ENCODE measurements at places on chromosomes 4 and X.

DNA sequence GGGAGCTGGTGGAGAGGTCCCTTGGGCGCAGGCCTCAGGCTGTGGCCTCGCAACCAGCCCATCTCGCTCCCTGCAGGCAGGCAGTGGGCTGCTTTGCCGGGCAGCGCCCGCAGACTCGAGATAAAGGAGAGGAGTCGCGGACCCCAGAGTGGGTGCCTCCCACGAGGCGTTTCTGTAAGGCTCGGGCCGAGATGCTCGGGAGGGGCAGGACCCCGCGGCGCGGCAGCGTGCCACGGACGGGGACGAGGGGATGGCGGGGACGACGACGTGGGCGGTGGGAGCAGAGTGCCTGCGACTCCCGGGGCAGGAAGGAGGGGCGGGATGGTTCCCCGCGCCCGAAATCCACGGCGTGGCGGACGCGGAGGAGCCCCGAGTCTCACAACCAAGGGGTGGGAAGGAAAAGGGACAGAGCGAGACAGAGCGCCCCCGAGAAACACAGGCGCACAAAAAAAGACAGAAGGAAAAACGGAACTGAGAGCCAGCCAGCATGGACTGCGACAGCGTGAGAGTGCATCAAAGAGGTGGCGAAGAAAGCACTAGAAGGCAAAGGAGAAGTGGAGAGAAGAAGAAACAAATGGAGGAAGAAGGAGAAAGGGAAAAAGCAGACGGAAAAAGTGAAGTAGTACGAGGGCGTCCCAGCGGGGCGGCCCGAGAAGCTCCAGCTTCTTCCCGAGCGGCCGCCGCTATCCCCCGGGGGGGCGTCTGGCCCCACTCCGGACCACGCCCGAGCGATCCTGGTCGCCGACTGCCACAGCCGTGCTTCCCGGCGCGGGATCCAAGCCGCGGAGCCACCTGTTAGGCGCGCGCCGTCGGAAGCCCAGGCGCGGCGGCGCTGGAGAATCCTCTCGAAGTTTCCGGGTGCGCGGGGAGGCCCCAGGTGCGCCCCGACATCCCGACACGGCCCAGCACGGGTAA, 1.5 kb downstream of the BEND4 start:
- DNase-seq = no peak

- DNase-seq = no peak
Observed at GRCh38 chrX:119206203-119206602, 29.9 kb upstream of the PGRMC1 start.

DNA sequence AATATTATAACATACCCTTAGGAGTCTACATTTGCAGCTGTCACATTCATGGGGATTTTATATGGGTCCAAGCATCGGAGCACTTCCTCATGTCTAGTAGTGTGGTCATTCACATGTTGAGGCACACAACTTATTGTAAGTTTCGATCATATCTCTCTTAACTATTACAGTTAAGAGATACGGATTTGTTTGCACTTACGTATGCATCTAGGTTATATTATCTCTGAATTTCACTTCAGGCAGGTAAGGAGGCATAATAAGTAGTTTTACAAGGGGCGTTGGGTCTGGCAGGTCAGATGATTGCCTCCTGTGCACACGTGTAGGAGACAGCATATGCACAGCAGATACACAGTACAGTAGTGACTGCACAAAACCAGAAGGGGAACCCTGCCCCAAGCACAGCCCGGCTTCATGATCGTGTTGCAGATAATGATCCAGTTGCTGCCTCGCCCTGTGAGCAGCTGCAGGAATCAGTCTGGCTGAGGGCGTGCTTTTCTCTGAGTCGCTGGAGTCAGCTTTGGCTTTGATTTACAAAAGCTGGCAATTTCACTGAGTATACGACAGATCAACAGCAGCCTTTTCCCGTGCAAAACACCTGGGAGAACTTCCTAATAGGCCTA, 302.9 kb upstream of the GATB start:
- DNase-seq = no peak

DNA sequence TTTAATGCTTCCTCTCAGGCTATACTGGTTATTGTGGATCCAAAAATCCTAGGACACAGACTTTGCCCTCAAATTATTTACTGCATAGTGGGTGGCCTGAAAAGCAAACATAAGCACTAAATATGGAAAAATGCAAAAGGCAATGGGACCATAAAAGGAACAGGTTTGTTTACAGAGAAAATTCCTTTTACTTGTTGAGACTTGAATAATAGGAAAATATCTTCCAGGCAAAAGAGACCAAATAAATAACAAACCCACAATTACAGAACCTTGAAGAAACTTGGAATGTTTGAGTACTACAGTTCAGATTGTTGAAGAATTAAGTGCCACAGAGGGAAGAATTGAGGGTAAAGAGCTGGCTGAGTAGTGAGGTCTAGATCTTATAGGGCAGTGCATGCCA, 711.0 kb downstream of the C4orf33 start:
- no peak for DNase-seq

DNA sequence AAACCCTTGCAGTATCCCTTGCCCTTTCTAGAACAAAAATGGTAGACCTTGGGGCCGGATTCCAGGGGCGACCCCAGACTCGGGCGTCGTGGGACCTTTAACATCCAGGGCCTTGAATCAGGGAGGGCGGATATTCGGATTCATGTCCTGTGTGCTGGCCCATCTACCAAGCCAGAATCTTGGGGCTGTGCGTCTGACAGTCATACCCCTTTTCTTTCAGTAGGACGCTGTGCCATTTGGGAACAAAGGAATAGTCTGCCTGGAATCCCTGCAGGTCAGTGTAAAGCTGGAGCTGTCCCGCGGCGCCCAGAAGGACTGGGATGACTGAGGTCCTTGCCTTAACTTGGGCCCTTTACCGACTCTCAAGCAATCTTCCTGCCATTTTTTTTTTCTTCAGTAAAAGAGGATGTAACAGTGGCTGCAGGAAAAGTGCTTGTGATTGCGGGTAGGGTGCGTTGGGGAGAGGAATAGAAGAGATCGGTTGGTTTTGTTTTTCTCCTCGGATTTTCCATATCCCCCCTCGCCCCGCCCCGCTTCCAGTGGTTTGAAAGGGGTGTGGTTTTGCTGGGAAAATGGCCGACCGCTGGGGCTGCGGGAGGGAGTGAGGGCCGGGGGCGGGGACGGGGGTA, 518 bp downstream of the ARMCX1 start:
- DNase-seq = no peak

- DNase-seq = no peak
Observed at GRCh38 chrX:139862208-139862607, 70.6 kb downstream of the ATP11C start.

- no peak for DNase-seq
Observed at GRCh38 chr4:74874753-74875367, 58.1 kb upstream of the PARM1 start.

- no peak for DNase-seq
Observed at GRCh38 chrX:153812220-153812619, 17.8 kb downstream of the SSR4 start.

GRCh38 chr4:126718136-126718535, 914.6 kb upstream of the INTU start:
- DNase-seq = no peak

DNA sequence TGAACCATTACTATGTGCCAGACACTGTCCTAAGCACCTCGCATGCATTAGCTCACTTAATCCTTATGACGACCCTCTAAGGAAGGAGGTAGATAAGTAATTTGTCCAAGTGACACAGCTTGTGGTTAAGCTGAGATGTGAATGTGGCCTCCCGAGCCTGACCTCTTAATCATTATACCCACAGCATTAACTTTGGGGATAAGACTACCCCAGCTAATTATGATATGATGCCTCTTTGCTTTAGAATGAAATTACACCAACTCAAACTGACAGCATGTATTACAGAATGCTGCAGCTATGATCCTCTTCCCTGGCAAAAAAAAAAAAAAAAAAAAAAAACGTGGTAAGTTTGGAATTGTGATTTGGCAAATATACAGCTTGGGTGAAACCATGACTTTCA, 53.5 kb downstream of the APBB2 start:
- no peak for DNase-seq

DNA sequence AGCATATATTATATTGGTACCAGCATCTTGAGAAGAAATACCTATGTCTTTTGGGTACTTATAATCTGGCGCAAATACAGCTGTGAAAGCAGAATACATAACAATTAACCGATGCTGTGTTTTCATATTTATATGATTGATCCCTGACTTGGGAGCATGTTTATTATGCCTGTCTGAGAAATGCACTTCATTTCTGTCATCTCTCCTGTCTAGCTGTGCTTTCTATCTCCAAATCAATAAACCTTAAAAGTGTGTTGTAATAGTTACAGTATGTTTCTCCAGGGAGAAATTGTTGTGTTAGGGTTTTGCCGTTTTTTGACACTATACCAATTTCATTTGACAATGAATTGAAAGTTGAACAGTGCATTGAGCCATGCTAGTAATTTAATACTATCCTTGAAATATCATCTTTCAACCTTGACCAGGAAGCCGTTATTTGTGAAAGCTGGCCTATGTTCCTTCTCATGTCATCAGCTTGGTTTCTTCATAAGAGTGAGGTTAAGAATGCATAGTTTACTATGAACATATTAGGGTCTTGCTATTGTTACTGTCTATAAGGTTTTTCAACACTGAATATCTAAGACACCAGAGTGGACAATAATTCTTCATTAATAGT, 206.2 kb upstream of the PCDH18 start:
- no peak for DNase-seq

DNA sequence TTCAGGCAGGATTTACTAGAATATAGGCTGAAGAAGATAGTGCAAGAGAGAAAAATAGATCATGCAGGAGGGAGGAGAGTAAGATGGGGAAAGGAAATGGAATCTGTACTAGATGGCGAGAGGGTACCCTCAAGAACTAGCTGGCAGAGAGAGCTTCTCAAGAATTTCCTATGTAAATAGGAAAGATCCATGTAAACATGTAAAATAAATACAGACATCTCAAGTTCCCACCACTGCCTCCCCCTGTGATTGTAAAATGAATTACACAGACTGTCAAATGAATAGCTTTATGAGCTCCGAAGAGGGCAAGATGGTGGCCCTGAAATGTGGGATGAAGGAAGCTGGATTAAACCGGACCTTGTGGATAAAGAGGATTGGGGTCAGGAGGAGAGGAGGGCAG, 178.0 kb downstream of the PALLD start:
- DNase-seq = no peak

GRCh38 chrX:118496763-118497079, 1.1 kb downstream of the DOCK11 start:
- DNase-seq = no peak

GRCh38 chr4:101952985-101953384, 162.5 kb downstream of the BANK1 start:
- DNase-seq = no peak

- DNase-seq = peak; percentile 62
Observed at GRCh38 chr4:183658362-183659028, 490 bp downstream of the RWDD4 start.

DNA sequence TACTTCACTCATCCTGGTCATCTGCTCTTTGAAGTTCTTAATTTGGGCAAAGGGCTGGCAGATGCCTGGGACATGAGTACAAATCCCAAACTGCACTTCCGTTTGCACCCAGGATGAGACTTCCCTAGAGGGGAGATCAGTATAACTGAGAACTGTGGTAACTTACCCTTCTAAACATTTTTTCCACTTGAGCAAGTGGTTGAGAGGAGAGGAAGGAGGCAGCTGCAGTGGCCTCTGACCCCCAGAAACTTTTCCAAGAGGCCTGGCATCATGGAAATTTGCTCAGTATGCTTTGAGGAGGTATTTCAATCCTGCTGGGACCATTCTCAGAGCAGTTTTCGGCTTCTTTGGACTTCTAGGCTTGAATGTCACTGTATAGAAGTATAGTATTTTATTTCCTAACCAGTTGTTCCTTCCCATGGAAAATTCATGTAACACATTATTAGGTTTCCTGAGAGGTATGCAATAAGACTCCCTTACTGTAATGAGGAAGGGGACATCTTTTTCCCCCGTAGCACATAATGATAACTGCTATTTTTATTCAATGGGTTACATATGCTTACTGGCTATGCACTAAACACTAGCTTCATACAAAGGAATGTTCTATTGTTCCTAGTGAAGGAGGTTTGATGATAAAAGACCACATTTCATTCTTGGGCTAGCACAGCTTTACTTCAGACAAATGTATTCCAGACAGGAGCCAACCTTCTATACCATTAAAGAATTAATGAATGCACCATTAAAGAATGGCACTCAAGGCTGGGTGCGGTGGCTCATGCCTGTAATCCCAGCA, 129.3 kb downstream of the SHROOM3 start:
- DNase-seq = no peak

DNA sequence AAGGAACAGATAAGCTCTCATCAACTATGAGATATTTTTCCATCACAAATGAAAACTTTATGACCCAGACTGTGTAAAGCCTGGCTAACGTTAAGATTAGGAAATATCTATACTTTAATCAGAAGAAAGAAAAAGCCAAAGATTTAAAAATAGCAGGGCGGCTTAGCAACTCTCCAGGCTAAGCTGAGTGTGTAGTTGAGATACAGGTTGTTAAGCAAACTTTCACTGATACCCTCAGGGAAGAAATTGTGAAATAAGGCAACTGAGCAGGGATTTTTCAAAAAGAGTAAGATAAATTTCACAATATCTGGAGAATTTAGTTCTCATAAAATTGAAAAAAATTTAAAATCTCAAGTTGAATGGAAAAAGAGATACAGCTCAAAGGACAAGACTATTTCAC, 382.0 kb downstream of the RAPGEF2 start:
- no peak for DNase-seq

DNA sequence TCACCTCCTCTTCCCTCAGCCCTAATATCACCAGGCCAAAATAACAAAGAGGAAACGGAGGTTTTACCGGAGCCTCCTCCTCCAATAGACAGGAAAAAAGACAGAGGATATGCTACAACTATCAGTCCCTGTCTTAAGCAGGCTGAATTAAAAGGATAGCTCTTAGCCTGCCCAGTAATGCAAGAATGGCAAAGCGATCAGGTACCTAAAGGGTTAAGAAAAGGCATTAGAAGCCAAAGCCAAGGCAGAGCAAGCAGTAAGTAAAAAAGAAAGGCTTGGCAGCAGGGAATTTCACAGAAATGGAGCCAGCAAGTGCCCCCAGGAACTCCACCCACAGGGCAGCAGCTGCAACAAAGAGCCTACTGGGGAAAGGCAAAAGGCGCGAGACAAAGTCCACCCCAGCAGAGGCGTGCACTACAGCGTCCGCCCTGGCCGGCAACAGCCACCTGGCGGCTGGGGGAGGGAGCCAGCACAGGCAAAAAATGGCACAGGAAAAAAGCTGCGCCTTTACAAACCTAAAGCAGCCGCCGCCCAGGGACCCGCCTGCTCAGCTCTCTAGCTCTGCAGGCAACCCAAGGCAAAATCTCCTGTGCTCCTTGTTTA, 220.6 kb upstream of the ZC4H2 start:
- DNase-seq = no peak

DNA sequence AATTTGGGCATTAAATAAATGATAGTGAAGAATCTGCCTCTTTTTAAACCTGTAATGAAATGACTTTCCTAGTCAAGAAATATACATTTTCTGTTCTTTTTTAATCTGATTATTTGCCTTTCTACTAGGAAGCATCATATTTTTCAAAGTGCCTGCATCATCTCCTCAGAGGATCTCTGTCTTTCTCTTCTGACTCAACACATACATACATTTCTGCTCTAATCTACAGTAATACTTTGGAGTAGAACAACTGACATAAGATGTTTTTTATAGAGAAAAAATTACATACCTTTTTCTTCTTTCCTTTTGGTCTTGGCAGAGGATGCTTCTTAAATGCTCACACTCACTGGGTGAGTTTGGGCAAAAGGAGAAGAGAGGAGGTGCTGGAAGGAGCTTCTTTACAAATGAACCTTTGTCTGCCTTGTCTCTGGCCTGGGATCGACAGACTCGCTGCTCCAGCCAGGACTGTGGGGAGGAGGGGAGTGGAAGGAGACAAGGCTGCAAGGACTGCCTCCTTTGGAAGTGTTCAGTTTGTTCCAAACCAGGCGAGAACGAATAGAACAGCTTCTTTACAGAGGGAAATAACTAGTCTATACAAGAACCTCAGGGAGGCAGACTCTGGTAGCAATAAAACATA, at the start of gene SCRG1:
Gene SCRG1, minus strand, starts transcription at position 338 of the 637 bp plus-strand sequence. CDS start 7,702 bp downstream, outside the sequence.
- DNase-seq = peak; percentile 57

Measured in C1 segment of cervical spinal cord (tissue), 14 donors.